Left lung (tissue), 14 donors: ENCODE measurements at places on chromosomes 7 and 10. TPM values are rescaled to one million over a fixed set of nuclear protein-coding genes. Genes with fewer than 3 reads are reported as not detected.

GRCh38 chr7:88302486-88302885 is 4.2 kb downstream of the STEAP4 start:
- H3K27ac ChIP-seq = no peak overlapping the region
- H3K4me3 ChIP-seq = no peak overlapping the region
- DNase-seq = no peak
- H3K36me3 ChIP-seq = no peaks in the 10 kb centered on the region

- no peaks in the 10 kb centered on the region for H3K36me3 ChIP-seq
- no peaks in the 10 kb centered on the region for H3K27me3 ChIP-seq
- no peak for DNase-seq
- H3K4me1 ChIP-seq = no peaks in the 10 kb centered on the region
Observed at GRCh38 chr10:42488416-42488815, 150.0 kb downstream of the ZNF33B start.

DNA sequence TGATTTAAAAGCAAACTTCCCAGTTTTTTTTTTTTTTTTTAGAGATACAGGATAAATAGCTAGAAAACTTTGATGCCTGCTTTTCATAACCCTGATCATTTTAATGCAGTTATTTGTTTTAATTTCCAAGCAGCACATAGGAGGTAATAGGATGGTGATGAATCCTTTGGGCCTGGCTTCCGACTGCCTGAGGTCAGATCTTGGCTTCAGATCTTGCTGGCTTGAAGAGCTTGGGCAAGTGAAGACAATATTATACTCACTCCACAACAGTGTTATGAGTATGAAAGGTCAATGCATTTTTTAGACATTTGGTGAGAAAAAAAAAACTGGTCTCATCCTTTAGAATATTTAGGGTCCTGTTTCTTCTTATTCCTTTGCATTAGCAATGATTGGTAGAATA is 124.8 kb upstream of the PRKCQ start:
- no peaks in the 10 kb centered on the region for H3K4me1 ChIP-seq
- H3K36me3 ChIP-seq = no peaks in the 10 kb centered on the region
- no peaks in the 10 kb centered on the region for H3K27me3 ChIP-seq
- H3K4me3 ChIP-seq = no peak overlapping the region
- DNase-seq = no peak
- no peak overlapping the region for H3K27ac ChIP-seq

DNA sequence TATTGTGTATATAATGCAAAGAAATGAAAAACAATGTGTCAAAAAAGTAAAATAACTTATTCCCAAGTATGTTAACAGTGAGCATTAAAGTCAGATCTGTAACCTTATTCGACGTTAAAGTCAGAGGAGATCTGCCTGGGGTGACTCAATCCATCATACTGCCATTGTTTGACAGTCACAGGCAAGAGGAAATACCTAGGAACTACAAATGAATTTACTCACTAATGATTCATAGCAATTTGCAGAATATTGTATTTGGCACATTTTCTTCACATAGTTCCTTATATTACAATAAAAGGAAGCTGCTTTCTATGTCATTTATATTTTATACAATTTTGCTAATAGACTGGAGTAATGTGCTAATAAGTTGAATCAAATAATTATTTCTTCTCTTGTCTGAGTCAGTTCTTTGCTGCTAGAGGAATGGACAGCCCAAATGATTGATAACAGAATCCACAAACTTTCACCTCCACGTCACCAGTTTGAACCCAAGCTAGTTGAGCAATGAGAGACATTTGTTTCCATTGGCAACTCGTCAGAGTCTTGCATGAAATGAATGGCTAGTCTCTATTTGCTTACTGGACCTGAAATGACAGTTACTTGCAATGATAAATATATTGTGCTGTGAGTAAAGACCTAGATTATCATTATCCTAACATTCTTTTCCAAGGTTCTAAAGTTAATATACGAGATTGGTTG is 48.5 kb upstream of the TMEM106B start:
- H3K4me3 ChIP-seq = no peak overlapping the region
- no peak for DNase-seq
- no peak overlapping the region for H3K27ac ChIP-seq

Gene RGR
- total RNA-seq = not detected

Gene CLRN3
- total RNA-seq = not detected

Gene NRBF2
- total RNA-seq = 24.1 TPM
